GDM1 (cell line): ENCODE measurements at places on chromosomes 5 and 9.

DNA sequence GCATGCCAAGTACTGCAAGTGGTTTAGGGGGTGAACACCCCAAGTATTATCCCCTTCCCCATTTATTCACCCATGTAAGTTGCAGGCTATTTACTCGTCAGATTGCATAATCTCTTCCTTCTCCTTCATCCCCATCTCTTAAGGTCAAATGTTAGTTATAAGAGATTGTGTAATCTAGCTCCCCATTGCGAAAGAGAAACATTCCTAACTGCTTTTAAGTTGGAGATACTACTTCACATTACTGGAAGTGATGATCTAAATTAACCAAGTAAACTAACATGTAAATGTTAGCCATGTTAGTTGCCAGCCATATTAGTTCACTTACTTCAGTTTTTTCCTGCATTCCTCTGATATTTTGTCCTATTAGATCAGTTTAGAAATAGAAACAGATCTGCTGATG is 262.3 kb downstream of the TAF11L14 start:
- no peak for DNase-seq

GRCh38 chr5:56896763-56897162 is 12.6 kb upstream of the SETD9 start:
- DNase-seq = no peak

- no peak for DNase-seq
Measured at GRCh38 chr5:83590966-83591365, 119.4 kb downstream of the VCAN start.

DNA sequence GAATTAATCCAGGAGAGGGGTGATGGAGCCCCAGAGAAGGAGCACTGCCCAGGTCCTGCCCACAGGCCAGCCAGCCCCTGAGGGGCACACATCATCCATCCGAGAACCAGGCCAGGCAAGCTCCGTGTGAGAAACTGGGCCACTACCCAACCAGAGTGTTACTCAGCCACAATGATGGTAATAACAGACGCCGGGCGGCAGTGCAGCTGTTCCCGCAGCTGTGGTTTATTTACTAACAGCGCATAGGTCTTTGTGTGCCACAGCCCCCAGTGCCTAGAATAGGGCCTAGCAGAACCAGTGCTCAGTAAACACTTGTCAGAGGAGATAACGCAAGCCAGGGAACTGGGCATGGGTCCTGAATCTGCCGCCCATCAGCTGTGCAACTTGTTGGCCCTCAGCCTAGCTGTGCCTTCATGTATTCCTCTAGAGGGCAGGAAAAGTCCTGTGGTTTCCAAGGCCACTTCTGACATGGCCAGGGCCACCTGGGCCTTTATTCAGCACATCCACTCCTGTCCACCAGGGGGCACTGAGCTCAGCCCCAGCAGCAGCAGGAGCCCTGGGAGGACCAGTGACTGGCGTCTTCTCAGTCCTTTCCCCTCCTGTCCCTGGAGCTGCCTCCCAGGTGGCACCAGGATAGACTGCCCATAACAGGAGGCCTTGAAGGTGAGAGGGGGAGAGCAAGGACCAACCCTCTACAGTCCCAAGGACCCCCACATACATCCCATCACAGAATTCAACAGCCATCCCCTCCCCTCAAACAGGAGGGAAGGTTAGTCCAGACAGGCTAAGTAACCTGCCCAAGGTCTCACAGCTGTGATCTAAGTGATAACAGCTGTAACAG is 2.1 kb downstream of the MXD3 start:
- DNase-seq = peak; percentile 52

DNA sequence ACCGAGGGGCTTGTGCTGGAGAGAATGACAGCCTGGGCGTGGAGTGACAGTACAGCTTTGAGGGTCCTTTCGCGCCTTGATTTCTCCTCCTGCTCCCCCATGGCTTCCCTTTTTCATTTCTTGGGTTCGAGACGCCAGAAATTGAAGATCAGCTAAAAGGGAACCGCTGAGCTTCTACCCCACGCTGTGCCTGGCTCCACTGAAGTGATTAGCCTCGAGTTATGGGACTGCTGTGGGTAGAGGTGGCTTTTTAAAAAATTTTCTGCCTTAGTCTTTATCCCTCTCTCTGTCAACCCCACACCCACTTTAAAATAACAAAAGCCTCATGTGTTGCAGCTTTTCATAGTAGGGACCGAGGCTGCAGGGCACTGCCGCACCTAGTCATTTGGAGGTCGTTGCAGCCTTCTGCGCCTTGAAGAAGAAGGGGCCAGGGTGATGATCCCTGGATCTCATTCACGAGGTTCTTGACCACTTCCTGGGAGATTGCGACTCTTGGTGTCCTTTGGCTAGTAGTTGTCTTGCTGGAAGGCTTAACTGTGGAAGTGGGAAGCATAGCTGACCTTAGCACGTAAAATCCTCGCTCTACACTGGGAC is 603 bp downstream of the PPIP5K2 start:
- no peak for DNase-seq

GRCh38 chr5:86879086-86879485 is 261.3 kb downstream of the COX7C start:
- DNase-seq = no peak

DNA sequence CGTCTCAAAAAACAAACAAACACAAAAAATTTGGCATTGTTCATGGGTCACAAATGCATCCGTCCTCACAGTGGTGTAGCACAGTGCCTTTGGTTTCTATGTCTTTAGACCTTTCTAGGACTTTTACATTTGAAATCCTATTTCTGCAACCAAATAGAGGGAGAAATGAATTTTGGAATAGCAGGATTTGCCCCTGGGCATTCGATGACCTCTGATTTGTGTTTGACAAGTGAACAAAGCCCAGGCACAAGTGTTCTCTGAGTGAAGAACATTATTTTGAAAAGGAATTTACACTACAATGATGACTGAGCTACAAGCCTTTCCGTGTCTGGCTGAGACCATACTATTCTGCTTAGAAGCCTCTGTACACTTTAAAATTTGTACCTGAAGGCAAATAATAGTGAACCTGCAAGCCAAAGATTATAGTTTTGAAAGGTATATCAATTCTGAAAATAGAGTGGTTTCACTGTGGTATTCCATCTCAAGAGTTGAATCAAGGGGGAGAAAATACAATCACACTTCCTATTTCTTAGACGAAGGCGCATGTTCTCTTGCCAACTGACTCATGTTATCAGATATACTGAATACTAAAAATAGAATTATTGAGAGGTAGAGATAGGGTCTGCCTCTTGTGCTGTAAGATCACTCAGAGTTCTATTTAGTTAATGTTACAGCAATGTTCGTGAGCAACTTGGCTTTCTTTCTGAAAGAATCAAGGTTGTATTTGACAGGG is 297.6 kb downstream of the KDM4C start:
- DNase-seq = no peak

- no peak for DNase-seq
Measured at GRCh38 chr9:134863306-134863902, 17.2 kb upstream of the FCN2 start.

DNA sequence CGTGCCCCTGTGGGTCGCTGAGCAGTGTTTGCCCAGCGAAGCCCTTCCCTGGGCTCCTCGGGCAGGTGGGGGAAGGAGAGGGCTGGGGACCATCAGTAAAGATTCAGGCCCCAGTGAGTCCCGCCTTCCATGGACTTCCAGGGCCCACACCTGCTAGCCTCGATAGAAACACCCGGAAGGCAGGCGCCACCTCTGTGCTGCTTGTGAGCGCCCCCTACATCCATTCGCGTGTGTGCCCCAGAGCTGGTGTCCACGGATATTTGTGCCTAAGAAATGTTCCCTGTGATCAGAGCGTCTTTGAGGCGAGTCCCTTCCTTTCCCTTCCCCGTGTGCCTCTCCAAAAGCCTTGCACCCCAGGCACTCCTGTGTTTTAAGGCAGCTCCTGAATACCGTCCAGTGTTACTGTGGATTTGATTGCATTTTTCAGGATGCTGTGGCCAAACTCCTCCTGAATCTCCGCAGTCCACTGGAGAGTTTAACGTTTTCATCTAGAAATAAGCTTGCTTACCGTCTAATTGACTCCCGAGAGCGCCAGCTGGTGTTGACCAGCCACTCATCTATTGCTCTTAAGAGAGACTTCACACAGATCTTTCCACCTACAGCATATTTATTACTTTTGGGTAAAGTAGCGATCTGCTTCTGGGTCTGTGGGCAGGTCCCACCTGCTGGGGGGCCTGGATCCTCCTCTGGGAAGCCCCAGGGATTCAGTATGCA is 101.4 kb downstream of the COL5A1 start:
- no peak for DNase-seq

DNA sequence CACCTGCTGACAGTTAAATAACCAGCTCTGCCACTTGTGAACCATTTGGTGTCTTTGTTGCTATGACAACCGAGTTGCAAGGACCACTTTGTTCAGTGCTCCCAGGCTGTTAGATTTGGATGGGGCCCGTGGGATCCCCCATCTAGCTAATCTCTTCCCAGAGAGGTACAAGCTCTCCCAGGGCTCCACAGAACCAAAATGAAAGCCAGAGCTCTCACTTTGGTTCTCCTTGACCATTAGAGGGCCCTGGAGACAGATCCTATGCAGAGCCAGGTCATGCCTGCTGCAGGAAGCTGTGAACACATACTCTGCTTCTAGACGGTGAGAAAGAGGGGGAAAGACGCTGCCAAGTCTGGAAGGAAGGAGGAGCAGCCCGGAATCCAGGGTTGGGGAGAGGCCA is 224.6 kb downstream of the GABBR2 start:
- DNase-seq = no peak

DNA sequence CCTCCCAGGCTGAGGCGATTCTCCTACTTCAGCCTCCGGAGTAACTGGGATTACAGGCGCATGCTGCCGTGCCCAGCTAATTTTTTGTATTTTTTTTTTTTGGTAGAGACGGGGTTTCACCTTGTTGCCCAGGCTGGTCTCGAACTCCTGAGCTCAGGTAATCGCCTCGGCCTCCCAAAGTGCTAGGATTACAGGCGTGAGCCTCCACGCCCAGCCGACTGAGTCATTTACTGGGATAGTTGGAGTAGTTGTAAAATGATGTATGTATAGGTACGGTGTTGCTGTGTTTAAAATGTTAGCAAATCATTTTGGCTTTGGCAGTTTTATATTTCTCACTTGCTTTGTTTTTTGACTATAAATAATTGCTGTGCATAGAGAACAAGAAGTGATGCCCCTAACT is 209.4 kb downstream of the ADAMTSL1 start:
- DNase-seq = no peak

DNA sequence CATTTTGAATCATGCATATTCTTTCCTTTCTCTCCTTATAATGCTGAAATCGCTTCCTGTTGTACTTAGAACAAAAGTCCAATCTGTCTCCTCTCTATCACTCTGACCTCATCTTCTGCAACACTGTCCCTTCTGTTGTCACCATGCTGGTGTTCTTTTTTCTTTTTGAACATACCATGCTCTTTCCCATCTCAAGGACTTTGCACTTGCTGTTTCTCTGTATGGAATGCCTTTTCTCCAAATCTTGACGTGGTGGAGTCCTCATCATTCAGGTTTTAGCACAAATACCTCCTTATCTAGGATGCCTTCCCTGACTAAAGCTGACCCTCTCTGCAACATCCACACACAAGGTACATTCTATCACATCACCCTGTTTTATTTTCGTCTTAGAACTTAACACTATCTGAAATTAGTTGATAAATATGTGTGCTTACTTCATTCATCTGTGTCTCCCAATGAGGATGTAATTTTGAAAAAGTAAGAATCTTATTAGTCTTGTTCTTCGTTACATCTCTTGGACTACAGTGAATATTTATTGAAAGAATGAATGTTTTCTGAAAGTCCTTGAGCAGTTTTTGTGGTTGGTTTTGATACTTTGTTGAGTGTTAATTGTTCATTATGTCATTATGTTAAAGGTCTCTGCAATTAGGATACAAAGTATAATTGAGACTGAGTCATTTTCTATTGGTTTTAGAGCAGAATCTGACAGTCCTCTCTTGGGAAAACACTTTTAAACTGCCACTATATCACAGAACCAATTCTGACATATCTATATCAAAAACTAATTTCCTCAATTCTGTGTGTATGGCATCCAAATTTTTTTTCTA is 145.3 kb upstream of the RASA1 start:
- no peak for DNase-seq

DNA sequence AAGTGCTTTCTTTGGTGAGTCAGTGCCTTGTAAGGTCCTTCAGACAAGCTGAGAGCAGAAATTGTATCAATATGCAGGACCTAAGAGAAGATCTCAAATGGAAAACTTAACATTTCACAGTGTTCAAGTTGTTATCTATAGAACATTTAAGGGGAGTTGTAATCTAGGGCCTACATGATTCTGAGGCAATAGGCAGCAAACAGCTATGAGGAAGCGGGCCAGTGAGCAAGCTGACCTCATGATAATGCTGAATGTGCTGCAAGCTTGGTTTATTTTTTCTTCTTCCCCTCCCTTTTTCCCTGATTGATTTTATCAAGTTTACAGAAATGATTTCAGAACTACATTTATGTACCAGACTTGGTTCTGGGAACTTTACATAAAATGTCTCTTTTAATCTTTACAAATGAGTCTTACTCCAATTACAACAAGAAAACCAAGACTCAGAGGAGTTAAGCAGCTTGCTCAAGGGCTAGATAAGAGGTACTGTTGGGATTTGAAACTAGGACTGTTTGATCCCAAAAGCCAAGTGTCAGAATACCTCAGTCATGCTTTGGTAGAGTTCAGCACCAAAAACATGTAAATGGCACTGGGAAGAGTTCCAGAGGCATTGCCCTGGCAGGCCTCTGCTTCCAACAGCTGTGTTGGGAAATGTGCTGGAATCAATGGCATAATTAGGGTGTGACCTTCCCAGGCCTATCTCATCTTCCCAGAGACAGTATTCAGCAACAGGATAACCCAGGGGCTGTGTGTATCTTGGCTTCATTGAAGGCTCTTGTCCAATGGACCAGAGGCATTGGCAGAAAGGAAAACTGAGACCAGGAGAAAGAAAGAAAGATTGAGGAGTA is 130.1 kb downstream of the LRRC70 start:
- no peak for DNase-seq

GRCh38 chr9:124101215-124101968 is 89.8 kb downstream of the LHX2 start:
- DNase-seq = no peak

DNA sequence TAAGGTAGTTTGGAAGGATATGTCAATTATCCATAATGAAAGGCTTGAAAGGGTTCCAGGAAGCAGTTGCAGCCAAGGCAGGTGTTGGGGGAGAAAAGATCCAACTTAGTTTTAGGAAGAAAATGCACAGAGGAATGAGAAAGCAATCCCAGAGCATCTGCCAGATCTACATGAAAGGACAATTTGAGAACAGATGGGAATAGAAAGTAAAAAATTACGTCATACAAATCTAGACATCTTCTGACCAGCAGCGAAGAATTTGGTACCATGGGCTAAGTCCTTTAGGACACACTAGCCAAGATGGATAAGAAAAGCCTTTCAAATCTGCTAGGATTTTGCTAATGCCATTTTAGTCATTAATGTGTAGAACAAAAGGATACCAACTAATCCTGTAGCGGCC is 244.1 kb upstream of the PRR16 start:
- DNase-seq = no peak

- no peak for DNase-seq
Measured at GRCh38 chr9:73683862-73684591, 532.4 kb downstream of the ANXA1 start.

DNA sequence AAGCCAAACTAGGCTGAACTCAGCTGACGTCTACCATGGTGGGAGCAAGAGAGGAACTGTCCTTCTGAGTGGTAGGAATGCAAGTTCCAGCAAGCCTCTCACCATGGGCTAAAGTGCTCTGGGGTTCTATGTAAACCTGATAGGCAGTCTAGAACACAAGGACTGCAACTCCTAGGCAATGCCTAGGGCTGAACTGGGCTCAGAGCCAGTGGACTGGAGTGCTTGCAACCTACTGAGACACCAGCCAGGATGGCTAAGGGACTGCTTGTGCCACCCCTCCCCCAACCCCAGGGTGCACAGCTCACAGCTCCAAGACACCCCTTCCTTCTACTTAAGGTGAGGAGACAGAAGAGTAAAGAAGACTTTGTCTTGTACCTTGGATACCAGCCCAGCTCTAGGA is 12.1 kb upstream of the RCL1 start:
- DNase-seq = no peak

GRCh38 chr5:44334622-44335021 is 54.6 kb downstream of the FGF10 start:
- DNase-seq = no peak
